GM04504 (cell line): ENCODE measurements at places on chromosomes 3 and 15.
A peak's percentile ranks its signal among the peaks of the same experiment; 100 is the strongest.

DNA sequence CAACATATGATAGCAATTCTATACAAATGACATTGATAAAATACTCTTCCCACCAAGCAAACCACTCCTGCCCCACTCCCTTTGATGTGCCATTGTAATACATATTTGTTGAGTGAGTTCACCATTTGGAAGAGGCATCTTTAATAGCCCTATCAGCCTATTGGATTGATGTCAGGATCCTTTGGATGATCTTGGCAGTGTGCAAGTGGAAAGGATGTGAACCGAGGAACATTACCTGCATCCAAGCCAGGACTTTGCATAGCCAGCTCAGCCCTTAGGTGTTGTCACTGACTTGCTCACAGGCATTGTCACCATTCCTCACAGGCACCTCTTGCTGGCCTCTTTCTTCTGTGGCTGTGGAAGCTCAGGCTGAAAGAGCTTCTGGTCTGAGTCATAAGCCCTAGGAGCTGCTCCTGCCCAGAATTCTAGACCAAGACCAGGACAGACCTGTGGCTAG is 16.5 kb upstream of the TIMP4 start:
- no peak for DNase-seq

- DNase-seq = no peak
Observed at GRCh38 chr3:71581457-71582035, 2.0 kb downstream of the FOXP1 start.

GRCh38 chr15:67174864-67175573 is 79.4 kb downstream of the AAGAB start:
- no peak for DNase-seq

DNA sequence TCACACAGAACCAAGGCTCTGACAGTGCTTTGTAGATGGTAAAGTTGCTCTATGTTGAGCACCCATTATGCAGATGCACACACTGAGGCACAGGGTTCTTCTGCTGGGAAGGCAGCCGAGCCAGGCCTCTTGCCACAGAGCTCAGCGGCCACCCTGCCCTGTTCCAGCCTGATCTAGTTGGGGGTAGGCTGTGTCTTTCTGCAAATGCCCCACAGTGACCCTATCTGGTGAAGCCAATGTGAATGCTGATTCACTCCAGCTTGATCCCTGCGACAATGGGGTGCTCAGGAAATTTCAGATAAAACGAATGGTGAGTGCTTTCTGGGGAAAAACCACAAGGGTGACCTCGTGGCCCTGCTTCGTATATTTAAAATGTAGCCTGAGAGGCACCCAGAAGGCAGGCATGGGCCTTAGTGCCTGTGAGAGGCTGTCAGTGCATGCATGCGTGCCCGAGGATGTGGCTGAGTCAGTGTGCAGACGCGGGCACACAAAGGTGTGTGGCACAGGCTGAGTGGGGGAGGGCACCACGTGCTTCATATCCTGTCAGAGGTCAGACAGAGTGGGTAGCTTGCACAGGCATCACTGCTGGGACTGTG is 85.7 kb downstream of the ATP2B2 start:
- no peak for DNase-seq

DNA sequence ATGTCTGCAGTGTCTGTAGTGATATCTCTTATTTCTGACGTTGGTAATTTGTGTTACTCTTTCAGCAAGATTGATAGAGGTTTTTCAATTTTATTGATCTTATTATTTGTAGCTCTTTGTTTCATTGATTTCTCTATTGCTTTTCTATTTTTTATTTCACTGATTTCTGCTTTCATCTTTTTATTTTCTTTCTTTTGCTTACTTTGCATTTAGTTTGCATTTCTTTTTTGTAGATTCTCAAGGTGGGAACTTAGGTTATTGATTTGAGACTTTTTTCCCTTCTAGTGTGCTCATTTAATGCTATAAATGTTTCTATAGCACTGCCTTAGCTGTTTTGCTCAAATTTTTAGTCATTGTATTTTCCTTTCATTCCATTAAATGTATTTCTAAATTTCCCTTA is 49.5 kb upstream of the GABRG3 start:
- DNase-seq = no peak

DNA sequence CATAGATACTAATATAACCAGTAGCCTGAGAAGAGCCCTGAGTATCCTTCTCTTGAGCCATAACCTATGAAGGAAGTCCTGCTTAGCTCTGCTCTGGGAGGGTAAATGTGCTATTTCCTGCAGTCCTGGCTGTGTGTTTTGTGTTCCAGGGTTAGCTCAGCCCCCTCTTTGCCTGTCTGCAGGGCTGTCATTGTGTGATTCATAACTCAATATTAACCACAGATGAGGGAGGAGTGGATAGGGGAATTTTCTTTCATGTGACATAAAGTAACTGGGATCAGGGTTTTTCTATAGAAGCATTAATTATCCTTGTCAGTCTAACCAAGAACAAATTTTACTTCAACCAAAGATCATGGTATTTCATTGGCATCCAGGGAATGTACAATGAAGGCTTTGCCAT is 183.3 kb upstream of the ZBTB20 start:
- DNase-seq = peak; percentile 26

DNA sequence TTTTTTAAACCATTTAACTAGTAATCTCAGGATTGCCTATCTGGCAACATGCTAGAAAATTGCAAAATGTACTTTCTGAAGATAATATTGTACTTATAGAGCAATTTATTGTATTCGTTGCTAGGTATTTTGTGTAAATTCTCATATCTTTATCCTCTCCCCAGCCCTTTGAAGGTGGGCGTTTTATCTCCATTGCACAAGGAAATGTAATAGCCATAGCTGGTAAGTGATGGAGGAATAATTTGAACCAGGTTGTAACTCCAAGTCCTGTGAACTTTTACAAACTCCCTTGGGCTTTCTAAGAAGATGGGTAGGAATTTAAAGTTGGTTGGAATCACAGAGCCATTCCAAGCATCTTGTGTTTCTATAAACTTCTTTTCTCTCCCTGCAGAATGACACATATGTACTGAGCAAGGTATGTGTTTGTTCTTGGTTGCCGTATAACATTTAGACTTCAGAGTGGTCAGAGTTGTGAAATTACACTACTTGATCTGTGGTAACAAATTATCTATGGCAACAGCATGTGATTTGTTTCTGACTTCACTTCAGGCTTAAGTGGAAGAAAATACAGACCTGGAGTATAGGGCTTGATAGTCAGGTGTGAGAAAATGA is 170.9 kb downstream of the AKAP13 start:
- no peak for DNase-seq

DNA sequence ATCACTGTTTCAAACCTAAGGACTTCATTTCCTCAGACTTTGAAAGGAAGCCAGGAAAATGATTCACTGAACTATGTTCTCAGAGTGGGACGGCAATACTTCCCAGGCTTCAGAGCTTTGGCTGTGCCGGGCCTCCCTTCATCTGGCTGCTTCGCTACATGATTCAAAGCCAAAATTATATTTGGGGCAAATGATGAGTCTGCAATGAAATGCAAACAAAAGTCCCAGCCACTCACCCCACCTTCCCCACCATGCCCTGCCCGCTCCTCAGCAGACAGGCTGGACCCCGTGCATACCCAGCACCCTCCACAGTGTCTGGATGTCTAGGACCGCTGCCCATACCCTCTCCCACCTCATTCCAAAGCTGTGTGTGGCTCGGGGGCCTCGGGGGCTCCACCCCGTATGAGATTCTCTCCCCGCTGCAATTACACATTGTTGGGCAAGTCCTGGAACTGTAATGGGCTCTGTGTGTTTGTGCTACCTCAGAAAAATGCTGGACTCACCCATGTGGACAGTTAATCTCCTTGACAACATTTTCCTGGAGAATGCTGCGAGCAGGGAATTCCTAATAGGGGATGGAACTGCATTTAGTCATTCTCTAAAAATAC is 32.2 kb downstream of the ATP10A start:
- peak; percentile 99 for DNase-seq

DNA sequence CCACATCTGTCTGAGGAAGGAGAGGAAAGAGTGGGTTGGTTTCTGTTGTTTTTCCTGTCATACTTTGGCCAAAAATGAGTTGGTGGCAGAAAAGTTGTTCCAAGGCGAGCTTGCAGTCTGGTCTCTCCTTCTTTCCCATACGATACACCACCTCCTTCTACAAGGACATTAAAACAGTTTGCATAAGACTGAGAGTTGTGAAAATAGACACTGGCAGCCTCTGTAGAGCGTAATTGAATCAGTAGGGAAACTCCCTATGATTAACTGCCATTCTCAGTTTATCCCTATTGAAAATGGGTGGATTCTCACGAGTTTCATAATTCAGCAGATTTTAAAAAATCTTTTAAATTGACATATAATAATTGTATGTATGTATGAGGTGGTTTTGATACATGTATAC is 3.7 kb upstream of the LSG1 start:
- no peak for DNase-seq

GRCh38 chr3:196219970-196220311 is 3.6 kb downstream of the SLC51A start:
- DNase-seq = no peak

- peak; percentile 11 for DNase-seq
Observed at GRCh38 chr15:29348336-29348914, 78.8 kb upstream of the NSMCE3 start.

DNA sequence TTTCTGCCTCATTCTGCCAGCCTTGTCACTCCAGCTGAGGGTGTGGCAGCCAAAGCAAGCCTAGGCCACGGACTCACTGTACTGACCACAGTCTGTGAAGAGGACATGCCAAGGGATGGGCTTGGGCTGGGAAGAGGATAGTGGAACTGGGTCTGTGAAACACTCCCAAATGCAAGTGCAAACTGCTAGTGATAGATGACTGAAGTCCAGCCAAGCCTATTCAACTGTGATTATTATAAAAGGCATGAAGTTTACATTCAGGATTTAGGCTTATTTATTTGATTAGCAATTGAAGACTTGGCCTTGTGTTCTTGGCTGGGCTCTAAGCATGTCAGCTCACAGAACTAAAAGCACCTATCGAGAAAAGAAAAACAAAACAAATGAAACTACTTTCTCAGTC is 84.9 kb upstream of the UBE2E1 start:
- DNase-seq = no peak

- no peak for DNase-seq
Observed at GRCh38 chr3:41080141-41080540, 119.2 kb upstream of the CTNNB1 start.

DNA sequence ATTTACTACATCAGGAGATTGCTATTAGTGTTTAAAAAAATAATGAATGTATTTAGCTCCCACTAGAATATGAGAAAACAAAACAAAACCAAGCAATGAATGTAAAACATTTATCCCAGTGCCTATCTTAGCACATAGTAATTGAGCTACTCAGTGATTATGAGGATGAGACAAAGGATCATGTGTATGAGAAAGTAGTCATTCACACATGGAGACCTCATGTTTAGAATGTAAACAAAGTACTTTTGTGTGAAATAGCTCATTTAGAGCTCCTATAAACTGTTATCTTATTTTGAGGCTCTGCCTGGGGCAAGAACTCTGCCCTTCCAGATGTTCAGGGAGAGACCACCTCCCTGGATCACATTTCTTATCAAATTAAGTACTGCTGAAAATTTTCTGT is 236.8 kb downstream of the LRRN1 start:
- no peak for DNase-seq

GRCh38 chr3:9730657-9731205 is 804 bp upstream of the BRPF1 start:
- no peak for DNase-seq

GRCh38 chr3:53749448-53749847 is 96.8 kb downstream of the CHDH start:
- DNase-seq = no peak

GRCh38 chr15:58459560-58459959 is 27.8 kb downstream of the LIPC start:
- DNase-seq = no peak

- no peak for DNase-seq
Observed at GRCh38 chr15:57923750-57924149, 141.8 kb downstream of the ALDH1A2 start.

DNA sequence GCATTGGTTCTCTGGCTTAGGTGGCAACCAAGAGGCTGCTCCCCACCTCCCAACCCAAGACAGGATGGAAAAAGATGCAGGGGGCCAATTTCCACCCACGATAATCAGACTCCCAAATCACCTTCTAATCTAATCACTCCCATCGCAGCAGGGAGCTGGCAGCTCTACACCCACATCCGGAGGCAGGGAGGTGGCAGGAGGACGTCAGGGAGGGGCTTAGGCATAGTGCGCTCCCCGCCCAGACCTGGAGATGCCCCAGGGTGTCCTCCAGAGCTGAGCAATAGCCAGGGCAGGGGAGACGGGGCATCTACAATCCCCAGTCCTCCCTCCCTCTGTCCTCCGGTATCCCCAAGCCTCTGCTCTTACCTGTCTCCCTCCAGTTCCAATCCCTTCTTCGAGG is 70.5 kb upstream of the SEC13 start:
- no peak for DNase-seq

GRCh38 chr15:73119478-73119877 is 67.2 kb downstream of the NEO1 start:
- no peak for DNase-seq

GRCh38 chr3:66561367-66561766 is 60.5 kb upstream of the LRIG1 start:
- DNase-seq = no peak

- DNase-seq = no peak
Observed at GRCh38 chr15:75193976-75194375, 7.7 kb upstream of the C15orf39 start.

DNA sequence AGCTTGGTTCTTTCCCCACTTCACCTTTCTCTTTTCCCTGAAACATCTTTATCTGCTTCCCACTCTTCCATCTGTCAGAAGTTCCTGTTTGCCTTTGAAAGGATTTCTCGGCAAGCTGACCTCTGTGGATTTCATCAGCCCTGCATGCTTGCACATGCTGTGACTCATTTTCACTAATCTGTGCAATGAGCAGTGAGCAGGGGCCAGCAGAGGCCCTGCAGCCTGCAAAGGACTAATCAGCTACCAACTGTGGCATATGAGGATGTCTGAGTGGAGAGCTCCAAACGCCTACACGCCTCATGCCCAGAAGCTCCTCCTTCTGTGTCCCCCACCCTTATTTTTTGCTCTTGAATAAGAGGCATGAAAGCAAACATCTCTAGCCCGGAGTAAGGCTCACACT is 333.0 kb upstream of the SEMA6D start:
- peak; percentile 51 for DNase-seq

GRCh38 chr15:28885630-28886430 is at the start of gene APBA2:
Gene APBA2 (plus strand): TSS chr15:28885974. CDS start chr15:29053885, 167,911 bp downstream.
- DNase-seq = no peak

- no peak for DNase-seq
Observed at GRCh38 chr3:119657887-119658702, 2.3 kb downstream of the POPDC2 start.

- no peak for DNase-seq
Observed at GRCh38 chr3:15241341-15241740, 35.3 kb downstream of the CAPN7 start.

- DNase-seq = no peak
Observed at GRCh38 chr3:118412503-118412902, 622.1 kb downstream of the IGSF11 start.

- DNase-seq = no peak
Observed at GRCh38 chr3:43779850-43780249, 89.1 kb downstream of the ABHD5 start.

DNA sequence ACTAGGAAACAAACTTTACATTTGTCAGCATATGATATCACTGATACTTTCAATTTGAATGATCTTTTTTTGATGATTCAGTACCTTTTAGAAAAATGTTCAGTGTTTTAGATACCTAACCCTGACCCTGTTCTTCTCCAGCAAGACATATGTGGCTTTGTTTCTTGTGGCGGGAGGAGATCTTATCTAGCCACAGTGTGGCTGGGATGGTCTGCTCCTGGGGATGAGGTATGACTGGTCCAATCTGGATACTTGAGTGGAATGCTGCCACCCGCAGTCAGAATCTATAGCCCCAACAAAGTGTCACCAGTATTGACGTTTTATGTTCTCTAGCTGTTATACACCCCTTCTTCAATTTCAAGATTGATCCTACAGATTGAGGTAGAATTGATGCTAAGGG is 439.0 kb upstream of the GOLIM4 start:
- no peak for DNase-seq
